Renal cortical epithelial cell (primary cell): ENCODE measurements at places on chromosomes 4 and X. TPM values are rescaled to one million over a fixed set of nuclear protein-coding genes. Genes with fewer than 3 reads are reported as not detected.

ARX gene
- total RNA-seq, result not detected in 2 replicates

SULT1B1 gene
- not detected in 2 replicates for total RNA-seq

GRCh38 chr4:62210486-62210885 is 1010.4 kb downstream of the ADGRL3 start:
- DNase-seq, result peak; percentile 6

GRCh38 chr4:147139455-147140198 is 194.0 kb upstream of the TTC29 start:
- no peak for DNase-seq

GRCh38 chr4:80412322-80412721 is 76.8 kb downstream of the CFAP299 start:
- no peak for DNase-seq

SEPSECS gene
- total RNA-seq, result 6.9 and 11.8 TPM in 2 replicates

GRCh38 chr4:27692158-27692557 is 831.5 kb downstream of the STIM2 start:
- DNase-seq, result peak; percentile 44

GRCh38 chr4:9994246-9994847 is 26.9 kb downstream of the SLC2A9 start:
- no peak for DNase-seq

SMARCA1 gene
- 65.8 and 136 TPM in 2 replicates for total RNA-seq

DAPP1 gene
- total RNA-seq, result 3.4 and 82.3 TPM in 2 replicates

GRCh38 chr4:129641179-129641578 is 545.2 kb downstream of the C4orf33 start:
- peak; percentile 56 for DNase-seq

TSPAN5 gene
- total RNA-seq, result 12.2 and 28.4 TPM in 2 replicates

DNA sequence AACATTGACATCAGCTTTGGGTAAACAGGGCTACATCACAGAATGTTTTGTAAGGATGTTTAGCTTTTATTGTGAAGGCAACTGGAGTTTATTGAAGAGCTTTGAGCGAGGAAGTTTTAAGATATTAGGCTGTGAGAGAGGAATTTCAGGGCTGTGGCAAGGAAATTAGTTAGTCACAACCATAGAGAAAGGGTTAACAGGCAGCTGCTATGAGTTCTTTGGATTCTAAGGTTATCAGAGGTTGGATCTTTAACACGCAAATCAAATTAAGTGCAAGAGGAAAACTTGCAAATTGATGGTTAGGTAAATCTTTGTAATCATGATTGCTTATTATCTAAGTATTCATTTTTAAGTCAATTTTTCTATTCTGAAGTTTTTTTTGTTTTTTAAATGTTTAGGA is 156.0 kb downstream of the UGT8 start:
- DNase-seq, result no peak

- no peak for DNase-seq
These were observed 241.7 kb upstream of the BMP3 start for GRCh38 chr4:80788798-80789197.

ZNF157 gene
- 0.17 and 0.65 TPM in 2 replicates for total RNA-seq

ANOS1 gene
- total RNA-seq, result 1.9 TPM in 2 replicates

RENBP gene
- total RNA-seq, result 1.9 and 3.6 TPM in 2 replicates

DNA sequence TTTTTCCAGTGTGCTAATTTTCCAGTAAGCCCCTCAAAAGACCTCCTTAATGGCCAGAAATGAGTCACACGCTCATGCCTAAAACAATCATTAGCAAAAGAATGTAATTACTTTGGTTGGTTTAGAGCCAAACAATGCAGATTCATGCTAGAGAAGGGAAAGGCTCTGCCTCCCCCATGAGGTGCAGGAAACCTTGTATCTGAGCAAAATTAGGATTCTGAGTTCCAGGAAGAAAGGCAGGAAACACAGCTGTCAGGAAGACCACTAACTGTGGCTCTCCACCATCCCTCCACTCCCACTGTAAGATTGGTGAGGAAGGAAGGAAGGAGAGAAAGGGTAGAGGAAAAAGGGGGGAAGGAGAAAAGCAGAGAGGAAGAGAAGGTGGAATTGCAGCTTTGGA is 104.9 kb upstream of the DHX15 start:
- peak; percentile 75 for DNase-seq

DNA sequence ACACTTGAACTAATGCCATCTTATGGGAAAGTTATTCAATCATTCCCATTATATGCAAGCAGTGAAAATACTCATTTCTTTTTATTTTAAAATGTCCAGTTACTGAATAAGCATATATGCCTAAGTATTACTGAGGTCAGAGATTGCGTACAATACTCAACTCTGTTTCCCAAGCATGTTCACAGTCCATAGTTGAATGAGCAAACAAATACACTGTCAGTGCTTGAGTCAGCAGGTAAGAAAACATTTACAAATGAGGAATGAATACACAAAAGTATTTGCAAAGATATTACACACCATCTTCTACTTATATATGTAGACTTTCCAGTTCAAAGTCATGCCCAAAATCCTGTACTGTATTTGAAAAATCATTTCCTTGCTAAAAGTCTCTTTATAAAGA is 74.1 kb downstream of the TSPAN5 start:
- DNase-seq, result peak; percentile 74

INTS6L gene
- total RNA-seq, result 3.3 and 4.7 TPM in 2 replicates

PAGE4 gene
- total RNA-seq, result not detected in 2 replicates

DNA sequence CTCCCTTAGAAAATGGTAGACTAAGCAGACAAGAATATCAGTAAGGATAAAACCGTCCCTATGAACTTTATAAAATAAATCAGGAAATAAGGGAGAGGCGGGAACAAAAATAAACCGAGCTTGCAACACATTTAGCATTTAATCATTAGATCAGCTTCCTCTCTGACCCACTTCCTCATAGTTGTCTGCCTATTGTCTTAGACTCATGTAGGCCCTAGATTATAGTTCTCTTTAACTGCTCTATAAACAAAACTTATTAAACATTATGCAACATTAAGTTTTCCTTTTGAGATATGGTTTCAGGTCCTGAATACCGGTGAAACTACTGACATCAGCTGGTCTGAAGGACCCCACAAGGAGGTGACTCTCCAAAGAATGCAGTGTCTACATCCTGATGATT is 15.8 kb upstream of the SRD5A3 start:
- DNase-seq, result no peak

MAGEA10 gene
- total RNA-seq, result not detected in 2 replicates

GRCh38 chr4:155964016-155964891 is 10.6 kb upstream of the CTSO start:
- DNase-seq, result no peak

- no peak for DNase-seq
These were observed 133.2 kb downstream of the ARHGAP6 start for GRCh38 chrX:11532291-11533078.

IL1RAPL1 gene
- 0.05 TPM in 1 of 2 replicates, not detected in the other for total RNA-seq

- no peak for DNase-seq
These were observed 188.6 kb downstream of the GLUD2 start for GRCh38 chrX:121236040-121236439.

PLAC8 gene
- 0.35 and 4.8 TPM in 2 replicates for total RNA-seq

GRCh38 chrX:101287402-101287801 is 3.7 kb downstream of the TAF7L start:
- peak; percentile 35 for DNase-seq

- no peak for DNase-seq
These were observed 48.0 kb downstream of the CXXC4 start for GRCh38 chr4:104446431-104447278.

GRCh38 chr4:185502386-185502785 is 30.9 kb upstream of the CCDC110 start:
- DNase-seq, result no peak
